ENCODE measurements at places on chromosomes 1 and 21. TPM values are rescaled to one million over a fixed set of nuclear protein-coding genes. Genes with fewer than 3 reads are reported as not detected.

The NBPF10 gene
- total RNA-seq, result 0.54 TPM

DNA sequence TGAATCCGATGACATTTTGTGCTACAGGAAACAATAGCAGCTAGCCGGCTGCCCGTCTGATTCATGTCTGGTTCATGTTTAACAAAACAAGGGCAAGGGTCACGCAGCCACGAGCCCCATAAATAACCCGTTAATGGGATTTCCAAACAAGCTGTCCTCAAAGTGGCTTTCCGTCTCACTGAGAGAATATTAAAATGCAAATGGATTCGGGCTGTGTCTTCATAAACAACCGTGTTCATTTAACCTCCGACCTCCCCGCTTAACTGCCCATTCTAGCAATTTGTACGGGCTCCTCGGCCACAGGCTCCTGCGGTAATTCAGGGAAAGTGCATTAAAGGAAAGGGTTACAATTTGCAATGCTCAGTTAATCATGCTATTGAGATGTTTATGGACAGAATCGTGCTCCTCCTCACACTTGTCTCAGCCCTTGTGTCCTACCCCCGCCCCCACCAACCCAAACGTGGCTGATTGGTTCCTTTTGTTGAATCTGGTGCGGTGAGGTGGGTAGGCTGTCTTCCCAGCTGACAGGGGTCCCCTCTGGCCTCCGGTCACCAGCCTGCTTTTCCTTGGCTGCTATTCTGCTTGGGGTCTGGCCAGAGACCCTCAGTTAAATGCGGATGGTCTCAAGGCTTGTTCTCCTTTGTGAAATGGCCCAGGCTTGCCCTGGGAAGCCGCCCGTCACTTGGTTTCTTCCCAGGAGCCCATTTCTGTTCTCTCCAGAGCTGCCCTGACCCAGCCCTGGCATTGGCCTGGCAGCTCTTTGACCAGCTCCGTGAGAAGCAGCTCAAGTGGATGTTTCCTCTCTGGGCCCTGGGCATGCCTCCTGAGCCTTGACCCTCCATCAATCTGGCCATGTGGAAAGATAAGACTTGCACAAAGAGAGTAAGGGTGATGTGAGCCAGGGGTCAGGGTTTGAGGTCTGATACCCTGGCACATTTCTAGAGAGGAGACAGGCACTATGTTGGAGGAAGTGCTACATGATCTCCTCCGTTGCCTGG is 200.7 kb upstream of the POU3F1 start:
- DNase-seq, result no peak

DNA sequence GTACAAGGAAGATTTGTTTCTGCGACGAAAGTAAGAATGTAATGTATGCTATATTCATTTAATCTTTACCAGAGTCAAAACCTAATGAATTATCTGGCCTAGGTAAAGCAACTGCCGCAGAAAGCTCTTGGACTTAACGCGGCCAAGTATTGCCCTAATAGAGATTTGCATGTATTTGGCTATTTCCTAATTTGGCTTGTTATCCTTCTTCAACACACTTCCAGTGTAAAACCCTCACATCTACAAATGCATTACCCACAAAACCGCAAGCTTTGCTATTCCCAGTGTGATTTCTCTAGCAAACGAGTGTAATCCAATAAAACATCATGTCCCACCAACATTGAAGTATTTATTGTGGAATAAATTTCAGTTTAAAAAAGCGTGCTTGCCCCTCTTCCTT is 123.8 kb upstream of the LMO4 start:
- no peak for DNase-seq

GRCh38 chr21:44927259-44927586 is 6.5 kb upstream of the ITGB2 start:
- no peak for DNase-seq

DNA sequence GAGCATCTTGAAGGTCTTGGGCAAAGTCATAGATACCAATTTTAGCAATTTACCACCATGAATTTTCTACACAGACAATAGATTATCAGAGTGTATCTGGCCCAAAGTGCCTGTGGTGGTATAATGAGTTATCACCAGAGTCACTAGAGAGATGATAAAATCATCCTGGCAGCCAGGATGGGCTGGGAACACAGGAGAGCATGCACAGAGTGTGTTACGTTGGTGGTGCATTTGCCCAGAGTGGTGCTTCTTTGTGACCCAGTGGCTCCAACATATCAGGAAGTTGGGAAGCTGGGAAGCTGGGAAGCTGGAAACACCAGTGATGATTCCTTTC is 236.7 kb upstream of the PROX1 start:
- DNase-seq, result no peak

GRCh38 chr1:41317361-41317760 is 43.9 kb upstream of the FOXO6 start:
- DNase-seq, result no peak

DNA sequence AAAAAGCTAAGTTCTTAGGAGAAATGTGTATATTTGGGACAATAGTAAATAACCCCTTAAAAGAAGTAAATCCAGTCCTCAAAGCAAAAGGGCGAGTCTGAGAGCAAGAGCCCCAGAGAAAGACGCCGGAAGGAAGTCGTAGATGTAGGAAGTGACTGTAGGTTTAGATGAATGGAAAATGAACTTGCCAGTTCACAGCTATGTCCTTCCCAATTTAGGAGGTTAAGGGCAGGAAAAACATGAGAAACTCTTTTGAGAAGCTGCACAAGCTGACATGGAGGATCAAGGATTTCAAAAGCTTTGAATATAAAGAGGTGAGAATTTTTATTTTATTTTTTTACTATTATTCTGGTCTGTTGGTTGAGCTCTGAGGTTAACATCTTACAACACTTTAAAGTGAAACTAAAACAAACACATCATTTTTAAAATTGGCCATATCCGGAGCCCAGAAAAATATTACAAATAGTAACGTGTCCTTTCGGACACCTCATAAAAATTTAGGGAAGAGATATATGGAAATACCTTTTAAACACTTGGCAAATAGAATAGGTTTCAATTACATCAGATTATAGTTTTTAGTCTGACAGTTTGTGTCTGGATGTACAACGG is 1178.6 kb downstream of the MRPL39 start:
- peak; percentile 62 for DNase-seq

The SLC5A3 gene
- total RNA-seq, result 11.4 TPM
